ENCODE measurements at places on chromosomes 6 and 20.

- no peak for DNase-seq
These were observed 260.3 kb downstream of the CD109 start for GRCh38 chr6:73956305-73956704.

DNA sequence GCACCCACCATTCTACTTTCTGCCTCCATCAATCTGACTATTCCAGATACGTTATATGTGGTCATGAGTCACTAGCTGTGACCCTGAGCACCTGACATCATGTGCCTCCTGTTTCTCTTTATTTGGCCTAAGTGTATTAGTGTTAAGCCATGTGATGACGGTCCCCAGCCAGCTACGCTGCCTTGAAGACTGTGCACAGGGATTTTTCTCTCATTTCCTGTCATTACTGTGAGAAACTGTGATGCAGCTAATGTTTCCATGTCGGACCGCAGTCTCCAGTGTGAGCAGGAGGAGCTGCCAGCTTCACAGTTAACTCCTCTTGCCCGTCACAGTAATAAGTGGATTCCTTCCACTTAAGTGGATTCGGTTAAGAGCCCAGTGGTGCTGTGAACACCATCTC lies 9.9 kb upstream of the SPATS1 start:
- DNase-seq: peak; percentile 48

- DNase-seq: peak; percentile 49
These were observed at the start of gene KCNG1 for GRCh38 chr20:51022803-51023616. TSS of gene KCNG1 (minus strand) at chr20:51023107. CDS start at chr20:51010338, 12,769 bp downstream.

DNA sequence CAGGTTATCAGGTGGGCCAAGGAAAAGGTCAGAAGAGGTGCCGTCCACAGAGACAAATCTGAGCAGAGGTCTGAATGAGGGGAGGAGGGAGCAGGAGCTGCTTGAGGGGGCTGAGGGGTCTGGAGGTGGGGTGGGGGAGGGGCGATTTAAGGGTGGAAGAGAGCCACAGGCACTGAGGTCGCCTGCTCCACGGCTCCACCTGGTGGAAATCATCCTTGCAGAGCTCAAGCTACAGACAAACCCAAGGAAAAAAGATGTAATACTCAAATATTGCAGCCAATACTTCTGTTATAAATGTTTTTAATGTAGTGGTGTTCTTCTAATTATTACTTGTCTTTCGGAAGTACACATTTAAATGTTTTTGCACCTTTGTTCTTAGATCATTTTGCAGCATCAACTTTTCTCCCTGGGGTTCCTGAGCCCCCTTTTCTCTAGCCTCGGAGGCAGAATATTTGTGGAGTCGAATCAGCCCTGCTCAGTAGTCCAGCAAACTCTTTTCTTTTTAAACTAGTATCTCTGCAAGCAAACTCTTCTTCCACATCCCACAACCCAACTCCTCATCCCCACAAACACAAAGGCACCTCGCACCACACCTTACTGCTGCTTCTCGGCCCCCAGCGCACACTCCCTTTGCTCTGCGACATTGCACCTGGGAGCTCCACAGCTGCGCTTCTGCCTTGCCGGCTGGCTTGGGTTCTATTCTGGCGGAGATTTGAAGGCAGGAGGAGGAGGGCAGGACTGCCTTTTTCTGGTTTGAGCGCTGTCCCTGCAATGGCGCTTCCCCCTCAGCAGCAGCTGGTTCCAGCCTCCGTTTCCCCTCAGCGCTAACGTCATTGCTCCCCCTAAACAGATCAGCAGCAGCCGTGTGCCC lies 51.0 kb upstream of the TFAP2A start:
- DNase-seq: peak; percentile 18

DNA sequence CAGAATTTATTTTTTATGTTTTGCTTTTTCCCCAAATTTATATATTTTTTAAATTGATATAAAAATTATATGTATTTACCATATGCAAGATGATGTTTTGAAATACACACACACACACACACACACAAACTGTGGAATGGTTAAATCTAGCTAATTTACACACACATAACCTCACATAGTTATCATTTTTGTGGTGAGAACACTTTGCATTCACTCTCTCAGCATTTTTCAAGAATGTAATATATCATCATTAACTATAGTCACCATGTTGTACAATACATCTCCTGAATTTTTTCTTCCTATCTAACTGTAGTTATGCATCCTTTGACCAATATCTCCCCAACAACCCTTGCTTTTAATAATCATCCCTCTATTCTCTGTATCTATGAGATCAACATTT lies 52.2 kb downstream of the GFRAL start:
- no peak for DNase-seq

DNA sequence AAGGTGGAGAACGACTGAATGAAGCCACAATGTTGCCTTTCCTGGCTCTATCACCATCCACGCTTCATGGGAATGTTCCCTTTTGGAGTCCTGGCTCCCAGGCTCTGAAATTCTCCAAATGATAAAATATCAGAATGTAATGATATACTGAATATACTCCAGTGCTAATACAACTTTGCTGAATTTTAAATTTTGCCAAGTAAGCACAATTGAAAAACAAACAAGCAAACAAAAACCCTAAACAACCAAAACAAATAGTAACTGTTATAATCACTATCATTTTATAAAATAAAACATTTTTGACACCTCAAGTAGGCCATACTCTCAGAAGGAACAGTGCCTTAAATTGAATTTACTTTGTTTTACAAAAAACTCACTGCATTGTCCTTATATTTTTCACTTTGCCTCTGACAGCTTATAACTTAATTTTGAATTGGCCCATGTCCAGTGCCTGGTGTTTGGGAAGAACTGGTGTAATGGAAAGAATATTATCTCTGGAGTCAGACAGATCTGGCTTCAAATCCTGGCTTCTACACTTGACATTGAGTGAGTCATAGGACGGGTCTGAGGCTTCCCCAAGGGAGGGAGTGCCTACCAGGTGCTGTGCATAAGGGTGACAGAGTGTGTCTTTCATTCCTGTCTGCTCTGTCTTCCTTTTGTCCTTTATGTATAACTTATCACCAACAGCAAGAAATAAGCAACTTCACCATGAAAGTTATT lies 698.3 kb downstream of the EPM2A start:
- peak; percentile 26 for DNase-seq

DNA sequence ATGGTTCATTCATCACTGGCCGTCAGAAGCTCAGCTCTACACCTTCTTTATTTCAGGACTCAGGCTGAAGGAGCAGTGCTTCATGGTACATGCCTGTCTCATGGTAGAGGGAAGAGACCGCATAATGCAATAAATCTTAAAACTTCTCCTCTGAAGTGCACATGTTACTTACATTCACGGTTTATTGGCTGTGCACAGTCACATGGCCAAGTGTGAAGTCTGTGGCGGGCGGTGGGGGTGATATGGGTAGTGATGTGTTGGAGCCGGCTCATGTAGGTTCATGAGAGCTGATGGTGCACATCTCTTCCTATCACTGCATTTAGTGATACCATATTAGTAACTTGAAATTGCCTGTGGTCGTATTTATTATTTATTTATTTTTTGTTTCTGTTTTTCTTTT lies 102.9 kb downstream of the CTNNBL1 start:
- DNase-seq: no peak

- no peak for DNase-seq
These were observed 27.8 kb downstream of the ABT1 start for GRCh38 chr6:26624557-26624956.

DNA sequence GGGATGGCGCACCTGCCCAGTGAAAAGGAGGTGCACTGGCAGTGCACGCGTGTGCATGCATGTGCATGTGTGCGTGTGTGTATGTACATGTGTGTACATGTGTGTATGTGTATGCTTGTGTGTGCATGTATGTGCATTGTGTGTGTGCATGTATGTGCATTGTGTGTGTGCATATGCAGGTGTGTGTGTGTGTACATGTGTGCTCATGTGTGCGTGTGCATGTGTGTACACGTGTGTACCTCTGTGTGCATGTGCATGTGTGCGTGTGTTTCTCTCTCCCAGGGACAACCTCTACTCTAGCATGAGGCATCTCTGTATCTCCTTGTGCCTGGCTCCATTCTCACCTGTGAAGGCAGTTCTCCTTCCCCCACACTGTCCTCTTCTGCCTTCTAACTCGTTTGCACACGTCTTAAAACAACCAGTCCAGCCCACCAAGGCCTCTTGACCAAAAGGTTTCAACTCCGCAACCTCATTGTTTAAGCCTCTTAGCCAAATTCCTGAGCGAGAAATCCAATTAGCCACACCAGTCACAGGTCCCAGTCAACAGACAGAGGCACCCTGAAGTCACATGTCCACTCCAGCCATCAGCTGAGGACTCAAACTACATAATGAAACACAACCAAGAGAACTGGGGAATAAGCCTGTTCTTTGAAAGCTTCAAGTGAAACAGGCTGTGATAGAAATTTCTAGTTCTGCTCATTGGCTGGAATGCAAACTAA lies 103.5 kb upstream of the PTPRT start:
- DNase-seq: no peak

GRCh38 chr6:20159098-20159497 lies 53.2 kb downstream of the MBOAT1 start:
- no peak for DNase-seq

GRCh38 chr6:19723545-19723944 lies 113.6 kb upstream of the ID4 start:
- DNase-seq: peak; percentile 74

- DNase-seq: no peak
These were observed 177.6 kb downstream of the PLCB1 start for GRCh38 chr20:8309634-8310033.

DNA sequence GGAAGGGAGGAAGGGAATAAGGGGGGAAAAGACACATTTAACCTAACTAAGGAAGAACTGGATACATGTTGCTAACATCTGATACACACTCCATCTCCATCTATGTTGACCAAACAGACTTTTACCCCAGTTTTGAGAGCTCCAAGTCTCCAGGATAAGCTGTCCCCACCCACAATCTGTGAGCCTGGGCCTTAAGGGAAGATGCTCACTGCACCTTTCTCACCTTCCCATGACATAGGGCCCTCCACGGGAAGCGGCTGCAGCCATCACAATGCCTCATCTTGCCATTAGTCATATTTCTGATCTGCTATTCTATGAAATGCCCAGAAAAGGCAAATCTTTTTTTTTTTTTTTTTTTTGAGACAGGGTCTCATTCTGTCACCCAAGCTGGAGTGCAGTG lies 126.6 kb upstream of the SALL4 start:
- DNase-seq: peak; percentile 66

- peak; percentile 84 for DNase-seq
These were observed 143.8 kb downstream of the UNC5CL start for GRCh38 chr6:40894962-40895799.

DNA sequence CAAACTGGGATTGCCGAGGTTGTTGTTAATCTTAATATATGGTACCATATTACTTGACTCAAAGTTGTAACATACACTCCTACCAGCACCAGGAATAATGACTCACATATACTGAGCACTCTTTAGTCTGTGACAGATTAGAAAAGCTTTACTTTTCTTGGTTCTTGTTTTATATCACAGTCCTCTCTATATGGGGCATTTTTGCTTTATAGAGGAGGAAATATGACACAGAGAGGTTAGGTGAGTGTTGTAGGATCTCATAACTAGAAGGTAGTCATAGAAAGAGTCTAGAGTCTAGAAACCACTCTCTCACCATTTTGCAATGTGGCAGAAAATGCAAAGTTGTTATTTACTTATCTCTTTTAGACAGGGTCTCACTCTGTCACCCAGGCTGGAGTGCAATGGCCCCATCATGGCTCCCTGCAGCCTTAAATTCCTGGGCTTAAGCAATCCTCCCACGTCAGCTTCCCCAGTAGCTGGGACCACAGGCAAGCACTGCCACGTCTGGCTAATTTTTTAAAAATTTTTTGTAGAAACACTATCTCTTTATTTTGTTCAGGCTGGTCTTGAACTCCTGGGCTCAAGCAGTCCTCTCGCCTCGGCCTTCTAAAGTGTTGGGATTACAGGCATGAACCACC lies 13.4 kb downstream of the TRIM38 start:
- DNase-seq: no peak

DNA sequence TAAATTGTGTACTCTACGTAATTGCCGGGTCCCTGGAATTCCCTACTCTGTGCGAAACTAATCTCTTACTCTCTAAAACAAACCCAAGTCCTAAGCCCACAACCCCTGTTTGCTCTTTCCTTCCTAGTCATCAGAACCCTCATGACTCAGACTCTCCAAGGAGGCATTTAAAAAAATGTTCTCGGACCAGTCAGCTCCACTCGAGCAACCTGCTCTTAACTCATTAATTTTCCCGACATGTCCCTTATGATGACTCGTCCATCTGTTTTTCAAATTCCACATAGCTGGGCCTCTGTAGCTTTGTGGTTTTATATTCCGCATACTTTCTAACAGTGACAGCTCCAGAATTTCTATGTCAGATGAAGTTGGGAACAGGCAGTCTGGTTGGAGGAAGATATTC lies 2.6 kb upstream of the MUC22 start:
- peak; percentile 92 for DNase-seq

GRCh38 chr6:24245275-24245674 lies 112.6 kb downstream of the DCDC2 start:
- DNase-seq: no peak

- no peak for DNase-seq
These were observed 110.7 kb downstream of the DST start for GRCh38 chr6:56531839-56532595.

GRCh38 chr6:65299236-65299635 lies 407.8 kb downstream of the EYS start:
- DNase-seq: no peak

DNA sequence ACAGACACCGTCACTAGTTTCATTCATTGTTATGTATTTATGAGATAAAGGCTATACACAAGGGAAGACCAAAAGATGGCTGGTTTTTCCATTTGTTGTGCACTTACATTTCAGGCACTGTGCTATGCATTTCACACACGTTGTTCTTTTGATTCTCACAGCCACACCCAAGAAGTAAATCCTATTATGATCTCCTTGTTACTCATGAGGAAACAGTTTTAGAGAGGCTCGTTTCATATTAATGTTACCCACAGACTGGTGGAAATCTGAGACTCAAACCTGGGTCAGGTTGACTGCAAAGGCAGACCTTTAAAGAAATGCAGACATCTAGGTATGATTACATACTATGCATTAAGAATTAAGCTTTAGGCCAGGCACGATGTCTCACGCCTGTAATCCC lies 34.9 kb downstream of the SHLD1 start:
- no peak for DNase-seq

- no peak for DNase-seq
These were observed 18.0 kb upstream of the CLDN20 start for GRCh38 chr6:155245831-155246230.

DNA sequence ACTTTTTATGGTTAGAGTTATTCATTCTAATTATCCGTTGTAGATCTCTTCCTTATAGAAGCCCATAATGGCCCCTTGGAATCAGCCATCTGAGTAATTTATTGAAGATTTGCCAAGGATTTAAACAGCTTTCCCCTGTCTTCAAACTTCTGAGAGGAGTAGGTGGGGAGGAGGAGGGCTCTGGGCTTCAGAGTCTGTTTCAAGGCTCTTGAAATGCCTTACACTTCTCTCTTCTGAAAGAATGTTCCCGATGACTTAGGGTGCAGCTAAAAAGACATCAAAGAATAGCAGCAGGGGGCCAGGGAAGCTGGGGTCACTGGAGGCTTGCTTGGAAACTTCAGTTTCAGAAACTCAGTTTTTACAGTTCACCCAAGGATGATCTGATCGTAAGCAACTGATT lies 165.3 kb downstream of the ZDHHC14 start:
- DNase-seq: no peak
